ENCODE measurements at places on chromosomes 1 and 21. TPM values are rescaled to one million over a fixed set of nuclear protein-coding genes. Genes with fewer than 3 reads are reported as not detected.

- no peak for DNase-seq
Observed at GRCh38 chr1:81550753-81551152, 250.0 kb upstream of the ADGRL2 start.

GRCh38 chr1:226420897-226421296 is 13.0 kb upstream of the PARP1 start:
- no peak for DNase-seq

- no peak for DNase-seq
Observed at GRCh38 chr1:107620753-107621152, 344.2 kb downstream of the VAV3 start.

GRCh38 chr21:46104104-46104503 is 6.2 kb downstream of the COL6A2 start:
- no peak for DNase-seq

GRCh38 chr1:11245248-11245647 is 17.1 kb downstream of the MTOR start:
- DNase-seq = no peak

- no peak for DNase-seq
Observed at GRCh38 chr21:46386734-46387088, 62.8 kb downstream of the PCNT start.

DNA sequence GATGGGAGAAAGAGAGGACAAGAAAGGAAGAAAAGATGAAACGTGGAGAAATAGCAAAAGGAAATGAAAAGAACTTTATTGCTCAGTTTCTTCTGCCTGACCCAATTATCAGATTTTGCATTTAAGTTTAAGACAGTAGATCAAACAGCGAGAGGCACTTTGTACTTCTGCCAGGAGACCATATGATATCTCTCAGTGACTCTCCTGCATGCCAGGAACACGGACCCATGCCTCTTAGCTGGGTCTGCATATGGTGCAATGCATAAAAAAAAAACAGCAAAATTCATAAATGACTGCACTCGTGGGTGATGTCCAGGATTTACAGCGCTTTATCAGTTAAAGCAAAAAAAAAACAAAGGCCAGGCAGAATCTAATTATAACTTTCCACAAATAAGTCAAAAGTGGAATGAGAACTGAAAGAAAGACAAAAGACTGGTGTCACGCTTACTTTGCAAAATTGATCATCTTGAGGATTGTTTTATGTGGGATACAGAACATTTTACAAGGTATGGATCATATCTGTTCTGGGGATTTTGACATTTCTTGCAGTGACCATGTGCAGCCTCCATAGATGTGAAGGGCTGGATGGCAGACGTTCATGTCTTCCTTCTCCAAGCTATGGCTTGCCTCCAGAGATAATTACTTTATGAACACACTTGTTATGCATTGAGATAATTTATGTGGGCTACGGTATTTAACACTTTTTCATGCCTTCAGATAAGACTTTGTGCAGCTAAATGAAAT is 79.5 kb downstream of the RUNX1 start:
- DNase-seq = no peak

- peak; percentile 59 for DNase-seq
Observed at GRCh38 chr1:113133038-113133437, 60.0 kb downstream of the LRIG2 start.

- DNase-seq = no peak
Observed at GRCh38 chr1:181503171-181503810, 20.0 kb downstream of the CACNA1E start.

DNA sequence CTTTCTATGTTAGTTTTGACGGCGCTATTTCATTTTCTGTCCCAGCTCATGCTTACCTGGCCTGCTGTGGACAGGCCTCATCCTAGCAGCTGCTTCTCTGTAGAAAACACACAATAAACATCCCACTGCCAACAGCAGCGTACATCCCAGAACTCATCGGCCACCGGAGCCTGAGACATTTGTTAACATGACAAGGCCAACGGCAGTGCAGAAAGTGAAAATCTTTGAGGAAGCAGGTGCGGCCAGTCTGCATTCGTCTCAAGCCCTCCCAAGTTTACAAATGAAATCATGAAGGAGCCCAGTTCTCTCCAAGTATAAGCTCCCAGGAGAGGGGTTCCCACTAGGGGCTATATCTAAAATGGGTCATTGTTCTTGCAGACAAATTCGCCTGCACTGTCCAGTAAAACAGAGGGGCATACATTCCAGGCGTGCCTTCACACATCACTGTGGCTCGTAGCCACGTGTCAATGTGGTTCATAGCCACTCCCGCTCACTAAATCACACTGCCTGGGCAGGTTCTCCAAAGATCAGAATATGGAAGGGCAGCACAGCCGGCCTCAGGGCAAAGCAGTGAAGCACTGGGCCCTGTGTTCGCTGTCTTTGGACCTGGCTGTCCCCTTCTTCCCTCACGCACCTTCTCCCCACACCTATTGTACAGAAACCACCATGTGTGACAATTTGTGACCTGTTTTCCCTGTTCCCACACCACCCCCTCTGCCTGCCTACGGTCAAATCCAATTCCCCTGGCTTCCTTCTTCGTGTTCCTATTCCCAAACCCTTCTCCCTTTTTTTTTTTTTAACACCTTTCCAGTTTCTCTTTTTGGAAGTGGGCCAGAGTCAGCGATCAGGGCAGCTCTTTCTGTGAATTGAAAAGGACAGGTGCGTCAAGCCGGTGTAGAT is 27.0 kb upstream of the ABCG1 start:
- DNase-seq = no peak

DNA sequence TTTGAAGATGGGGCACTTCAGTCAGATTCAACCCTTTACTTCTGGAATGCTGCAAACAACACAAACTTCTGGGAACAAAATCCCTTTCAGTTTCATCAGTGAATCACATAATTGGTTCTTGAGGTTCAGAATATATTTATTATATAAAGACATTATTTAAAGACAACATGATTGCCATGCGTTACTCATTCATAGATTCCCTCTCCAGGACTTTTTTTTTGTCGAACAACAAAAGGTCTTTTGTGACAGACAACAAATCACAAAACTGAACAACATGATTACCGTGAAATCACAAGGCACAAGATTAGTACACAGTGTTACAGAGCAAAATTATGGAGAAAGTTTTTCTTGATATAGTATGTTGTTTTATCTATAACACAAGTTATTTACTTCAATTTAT is 1815.0 kb downstream of the NCAM2 start:
- DNase-seq = no peak

GRCh38 chr1:82724246-82724645 is 923.5 kb downstream of the ADGRL2 start:
- DNase-seq = no peak

GRCh38 chr1:110337704-110338308 is 1.4 kb upstream of the RBM15 start:
- DNase-seq = peak; percentile 58

- DNase-seq = no peak
Observed at GRCh38 chr1:3024019-3024418, 2.8 kb downstream of the ACTRT2 start.

GRCh38 chr1:193260056-193260745 is 73.8 kb upstream of the B3GALT2 start:
- no peak for DNase-seq

- DNase-seq = no peak
Observed at GRCh38 chr1:204314171-204314892, 45.4 kb downstream of the PLEKHA6 start.

The LCE3D gene
- not detected for total RNA-seq

The SYDE2 gene
- 5.2 TPM for total RNA-seq

The OLFM3 gene
- total RNA-seq = not detected

The OR2L13 gene
- total RNA-seq = not detected

The TIE1 gene
- 0.25 TPM for total RNA-seq

The CD1D gene
- total RNA-seq = not detected

Data from activated CD8-positive, alpha-beta T cell treated with anti-CD3 and anti-CD28 coated beads for 36 hours (primary cell).